ENCODE measurements at places on chromosomes 4 and X. TPM values are rescaled to one million over a fixed set of nuclear protein-coding genes. Genes with fewer than 3 reads are reported as not detected.

DNA sequence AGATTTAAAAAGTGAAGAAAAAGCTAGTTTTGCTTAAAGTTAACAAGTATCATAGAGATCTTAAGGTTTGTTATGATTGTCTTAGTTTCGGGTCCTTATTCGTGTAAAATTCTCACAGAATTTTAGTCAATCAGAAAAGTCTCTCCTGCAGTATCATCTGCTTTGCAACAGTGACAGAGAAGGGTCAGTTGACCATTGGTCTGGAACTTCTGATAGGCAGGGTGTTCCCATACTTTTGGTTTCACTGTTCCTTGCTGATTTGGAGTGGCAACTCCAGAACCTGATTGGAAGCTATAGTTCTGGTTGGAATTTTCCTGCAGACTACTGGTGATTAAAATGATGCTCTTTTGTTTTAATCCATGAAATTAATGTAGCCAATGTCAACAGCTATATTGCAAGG, 1.8 kb downstream of the IL15 start:
- no peak overlapping the region for H3K4me3 ChIP-seq
- no peaks in the 10 kb centered on the region for H3K36me3 ChIP-seq
- DNase-seq = no peak
- H3K4me1 ChIP-seq = peaks cover 2% of the 10 kb centered on the region

GRCh38 chr4:181331214-181331613, 912.0 kb upstream of the TENM3 start:
- no peaks in the 10 kb centered on the region for H3K36me3 ChIP-seq
- H3K27me3 ChIP-seq = no peaks in the 10 kb centered on the region
- DNase-seq = no peak
- no peak overlapping the region for H3K27ac ChIP-seq

DNA sequence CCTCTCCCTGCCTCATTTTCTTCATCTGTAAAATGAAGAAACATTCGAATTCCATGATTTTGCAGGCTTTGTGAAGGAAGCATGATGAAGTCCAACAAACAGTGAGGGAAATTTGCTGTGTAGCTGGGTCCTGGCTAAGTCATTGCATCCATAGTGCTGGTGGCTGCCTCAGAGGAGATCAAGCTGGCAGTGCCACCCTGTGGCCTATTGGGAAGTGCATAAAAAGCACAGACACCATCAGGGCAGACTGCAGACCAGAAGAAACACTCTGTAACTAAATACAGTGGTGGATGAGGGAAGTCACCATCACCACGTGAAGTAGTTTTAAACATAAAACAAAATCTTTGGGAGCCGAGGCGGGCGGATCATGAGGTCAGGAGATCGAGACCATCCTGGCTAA, 40.7 kb upstream of the DDX3X start:
- H3K27me3 ChIP-seq = no peaks in the 10 kb centered on the region
- H3K27ac ChIP-seq = no peak overlapping the region
- H3K36me3 ChIP-seq = no peaks in the 10 kb centered on the region
- no peak overlapping the region for H3K4me3 ChIP-seq
- no peak for DNase-seq

GRCh38 chr4:112201915-112202505, 29.6 kb upstream of the AP1AR start:
- no peak overlapping the region for H3K27ac ChIP-seq
- H3K27me3 ChIP-seq = no peaks in the 10 kb centered on the region
- H3K36me3 ChIP-seq = no peaks in the 10 kb centered on the region
- no peaks in the 10 kb centered on the region for H3K4me1 ChIP-seq

Gene SUV39H1
- total RNA-seq = 7.6 TPM

Gene UBE2K
- 32.5 TPM for total RNA-seq

DNA sequence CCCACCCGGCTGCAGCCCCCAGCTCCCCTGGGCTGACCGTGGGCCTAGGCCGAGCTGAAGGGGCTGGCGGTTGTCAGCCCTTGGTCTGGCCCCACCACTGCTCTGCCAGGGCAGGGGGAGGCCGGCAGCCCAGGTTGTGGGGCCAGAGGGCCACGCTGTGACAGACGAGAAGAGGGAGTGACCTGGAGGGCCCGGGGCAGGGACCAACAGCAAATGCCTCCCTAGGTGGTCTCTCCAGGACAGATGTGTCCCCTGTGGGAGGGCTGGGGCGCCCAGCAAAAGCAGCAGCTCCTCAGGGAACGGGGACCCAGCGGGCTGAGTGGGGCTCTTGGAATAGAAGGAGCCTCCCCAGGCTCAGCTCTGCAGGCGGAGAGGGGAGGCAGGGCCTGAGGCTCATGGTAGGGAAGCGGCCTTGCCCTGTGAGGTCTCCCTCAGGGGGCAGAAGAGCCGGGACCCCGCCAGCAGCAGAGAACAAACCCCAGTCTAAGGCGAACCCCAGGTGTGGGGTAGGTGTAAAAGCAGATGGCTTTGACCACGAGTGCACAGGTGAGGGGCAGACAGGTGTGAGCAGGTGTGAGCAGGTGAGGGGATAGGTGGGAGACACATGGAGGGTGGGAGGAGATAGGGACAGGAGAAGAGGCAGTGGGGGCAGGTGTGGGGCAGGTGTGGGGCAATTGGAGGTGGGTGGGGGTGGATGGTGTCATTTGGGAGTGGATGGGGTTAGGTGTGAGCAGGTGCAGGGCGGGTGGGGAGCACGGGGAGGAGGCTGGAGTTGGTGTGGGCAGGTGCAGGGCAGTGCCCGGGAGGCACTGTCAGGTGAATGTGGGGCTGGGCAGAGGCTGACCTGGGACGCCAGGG, 34.1 kb upstream of the SPON2 start:
- H3K36me3 ChIP-seq = peaks cover 15% of the 10 kb centered on the region
- H3K27ac ChIP-seq = no peak overlapping the region
- peaks cover 74% of the 10 kb centered on the region for H3K4me1 ChIP-seq
- DNase-seq = no peak

Gene NDST4
- total RNA-seq = not detected

GRCh38 chr4:187075514-187075913, 351.9 kb upstream of the FAT1 start:
- no peak for DNase-seq
- no peak overlapping the region for H3K4me3 ChIP-seq
- no peaks in the 10 kb centered on the region for H3K27me3 ChIP-seq
- H3K4me1 ChIP-seq = no peaks in the 10 kb centered on the region

- no peak overlapping the region for H3K4me3 ChIP-seq
- no peak for DNase-seq
- no peaks in the 10 kb centered on the region for H3K4me1 ChIP-seq
- H3K36me3 ChIP-seq = no peaks in the 10 kb centered on the region
- no peaks in the 10 kb centered on the region for H3K27me3 ChIP-seq
- no peak overlapping the region for H3K27ac ChIP-seq
These were observed 204.2 kb upstream of the PACRGL start for GRCh38 chr4:20496068-20496467.

DNA sequence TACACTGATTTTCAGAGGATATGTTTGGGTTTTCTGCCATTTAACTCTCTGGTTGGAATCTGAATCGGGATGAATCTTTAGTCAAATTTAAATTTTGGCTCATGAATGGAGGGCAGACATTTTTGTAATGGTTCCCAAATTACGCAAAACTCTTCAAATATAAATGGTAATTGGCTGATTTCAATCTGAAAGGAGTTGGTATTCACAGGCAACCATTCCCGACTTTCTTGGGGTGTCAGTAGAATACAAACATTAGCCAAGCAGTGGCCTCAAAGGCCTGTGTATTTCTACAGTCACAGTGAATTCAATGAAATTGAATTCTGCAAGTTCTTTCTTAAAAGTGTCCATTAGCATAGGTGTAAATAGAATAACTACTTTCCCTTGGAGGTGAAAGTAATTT, 668.8 kb upstream of the PRKX start:
- no peak overlapping the region for H3K27ac ChIP-seq
- H3K4me3 ChIP-seq = no peak overlapping the region
- no peaks in the 10 kb centered on the region for H3K27me3 ChIP-seq
- H3K36me3 ChIP-seq = no peaks in the 10 kb centered on the region

DNA sequence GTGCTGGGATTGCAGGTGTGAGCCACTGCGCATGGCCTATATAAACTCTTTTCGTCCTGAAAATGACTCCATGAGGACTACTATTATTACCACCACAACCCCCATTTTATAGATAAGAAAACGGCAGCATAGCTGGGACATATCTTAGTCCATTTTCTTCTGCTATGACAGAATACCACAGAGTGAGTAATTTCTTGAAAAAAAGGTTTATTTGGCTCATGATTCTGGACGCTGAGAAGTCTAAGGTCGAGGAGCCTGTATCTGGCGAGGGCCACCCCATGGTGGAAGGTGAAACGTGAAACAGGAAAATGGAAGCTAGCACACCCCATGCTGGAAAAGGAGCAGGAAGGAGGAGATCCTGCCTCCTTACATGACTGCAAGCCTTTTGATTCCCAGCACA, 68.9 kb downstream of the SMIM20 start:
- H3K4me3 ChIP-seq = no peak overlapping the region
- H3K36me3 ChIP-seq = no peaks in the 10 kb centered on the region
- H3K4me1 ChIP-seq = peaks cover under 1% of the 10 kb centered on the region

Gene GDI1
- total RNA-seq = 182 TPM

Gene SHROOM2
- 0.03 TPM for total RNA-seq

- H3K36me3 ChIP-seq = no peaks in the 10 kb centered on the region
- no peak overlapping the region for H3K27ac ChIP-seq
- no peaks in the 10 kb centered on the region for H3K27me3 ChIP-seq
- no peaks in the 10 kb centered on the region for H3K4me1 ChIP-seq
- no peak for DNase-seq
- no peak overlapping the region for H3K4me3 ChIP-seq
These were observed 2012.4 kb upstream of the IGFBP7 start for GRCh38 chr4:59122626-59123025.

DNA sequence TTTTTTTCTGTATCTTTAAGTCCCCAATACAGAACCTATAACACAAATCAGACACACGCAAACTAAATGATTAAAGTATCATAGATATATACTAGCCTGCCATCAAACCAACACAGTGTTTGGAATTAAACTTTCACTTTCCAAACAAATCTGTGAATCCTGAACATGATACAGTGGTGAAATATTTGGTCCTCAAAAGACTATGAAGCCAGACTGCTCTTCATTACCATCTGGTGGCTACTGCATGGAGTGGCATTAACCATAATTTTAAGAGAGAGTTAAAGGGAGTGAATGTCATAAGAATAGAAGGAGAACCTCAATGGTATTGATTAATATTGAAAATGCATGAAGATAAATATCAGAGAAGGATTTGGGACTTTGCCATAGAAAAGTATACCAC, 9.2 kb upstream of the GABRA4 start:
- no peaks in the 10 kb centered on the region for H3K4me1 ChIP-seq
- H3K4me3 ChIP-seq = no peak overlapping the region
- no peaks in the 10 kb centered on the region for H3K27me3 ChIP-seq
- no peak for DNase-seq

DNA sequence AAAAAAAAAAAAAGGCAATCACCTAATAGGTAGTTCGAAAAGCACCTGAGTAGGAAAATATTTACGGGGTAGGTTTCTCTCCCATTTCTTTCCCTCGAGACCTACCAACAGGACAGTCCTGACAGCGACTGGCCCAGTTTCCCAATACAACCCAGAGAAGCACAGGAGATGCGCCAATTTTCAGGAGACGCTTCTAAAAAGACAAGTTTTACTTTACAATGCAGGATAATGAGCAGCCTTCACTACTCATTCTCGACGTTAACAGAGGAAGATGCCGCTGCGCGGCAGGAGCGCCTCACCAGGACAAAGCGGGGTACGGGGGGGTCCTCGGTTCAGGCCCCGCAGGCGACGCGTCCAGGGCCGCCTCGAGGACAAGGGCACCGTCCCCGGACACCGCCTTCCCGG, 708 bp downstream of the BCLAF3 start:
- H3K4me3 ChIP-seq = peak overlapping the region; percentile 29
- no peaks in the 10 kb centered on the region for H3K27me3 ChIP-seq
- H3K27ac ChIP-seq = peak overlapping the region; percentile 47

DNA sequence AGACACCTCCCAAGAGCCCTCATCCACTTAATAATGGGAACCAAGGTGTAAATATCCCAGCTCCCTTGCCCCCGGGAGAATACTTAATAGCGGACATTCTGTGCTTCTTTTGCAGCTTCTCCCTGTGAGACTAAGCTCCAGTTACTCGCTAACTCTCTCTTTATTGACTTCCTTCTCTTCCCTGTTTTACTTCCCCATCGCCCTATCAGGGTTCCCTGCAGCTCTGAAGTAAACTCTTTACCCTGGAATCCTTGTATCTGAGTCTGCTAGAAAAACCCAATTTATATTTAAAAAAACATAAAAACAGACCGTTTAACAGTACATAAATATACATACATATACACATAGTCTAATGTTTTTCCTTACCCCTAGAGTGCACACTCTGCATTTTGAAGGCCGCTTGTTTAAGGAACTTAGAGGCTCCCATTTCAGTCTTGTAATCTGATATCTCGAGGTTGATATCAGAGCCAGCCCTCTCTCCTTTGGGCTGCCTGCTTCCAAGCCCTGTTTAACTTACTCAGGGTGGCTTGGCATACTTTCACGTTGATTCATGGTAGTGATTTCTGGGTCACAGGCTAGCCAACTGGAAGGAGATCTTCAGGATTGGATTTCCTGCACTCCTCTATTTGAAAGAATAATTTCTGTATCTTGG, 177.4 kb upstream of the SCML1 start:
- H3K4me3 ChIP-seq = no peak overlapping the region
- no peaks in the 10 kb centered on the region for H3K36me3 ChIP-seq
- no peak overlapping the region for H3K27ac ChIP-seq
- H3K4me1 ChIP-seq = no peaks in the 10 kb centered on the region

DNA sequence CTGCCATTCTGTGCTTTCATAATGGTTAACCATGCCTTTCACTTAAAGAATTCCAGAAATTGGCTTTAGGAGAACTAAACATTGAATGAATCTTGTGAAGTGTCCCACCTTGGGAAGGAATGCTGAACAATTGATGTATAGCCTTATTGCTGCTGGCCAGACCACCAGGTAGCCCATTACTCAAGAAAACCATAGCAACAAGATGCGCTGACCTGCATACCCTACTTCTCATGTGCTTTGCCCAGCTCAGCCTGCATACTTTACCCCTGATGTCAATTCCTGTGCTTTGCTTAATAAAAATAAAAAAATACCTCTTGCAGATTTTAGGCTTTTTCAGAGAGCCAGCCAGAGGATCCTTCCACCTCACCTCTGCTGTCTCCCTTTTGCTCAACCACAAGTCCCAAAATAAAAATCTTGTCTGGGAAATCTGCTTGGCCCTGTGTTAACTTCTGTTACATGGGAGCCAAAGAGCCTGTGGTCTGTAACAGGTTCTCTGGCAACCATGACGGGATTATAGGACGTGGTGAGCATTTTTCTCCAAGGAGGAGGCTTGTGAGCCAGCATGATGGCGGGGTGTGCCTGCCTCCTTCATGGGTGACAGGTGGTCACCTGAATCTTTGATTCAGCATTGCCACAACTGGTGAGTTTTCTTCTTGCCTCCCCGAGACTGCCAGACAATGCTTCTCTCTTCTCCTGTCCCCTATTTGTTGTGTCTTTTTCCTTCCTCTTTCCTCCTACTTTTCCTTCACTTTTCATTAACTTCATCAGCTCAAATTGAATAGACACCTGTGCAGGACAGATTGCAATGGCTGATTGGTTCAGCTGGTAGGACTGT, 106.8 kb downstream of the ARSJ start:
- H3K27me3 ChIP-seq = no peaks in the 10 kb centered on the region
- DNase-seq = no peak
- no peak overlapping the region for H3K4me3 ChIP-seq
- H3K4me1 ChIP-seq = no peaks in the 10 kb centered on the region
- H3K36me3 ChIP-seq = no peaks in the 10 kb centered on the region

Gene UGT8
- total RNA-seq = 0.47 TPM
